ENCODE measurements at places on chromosomes 7 and 10.

DNA sequence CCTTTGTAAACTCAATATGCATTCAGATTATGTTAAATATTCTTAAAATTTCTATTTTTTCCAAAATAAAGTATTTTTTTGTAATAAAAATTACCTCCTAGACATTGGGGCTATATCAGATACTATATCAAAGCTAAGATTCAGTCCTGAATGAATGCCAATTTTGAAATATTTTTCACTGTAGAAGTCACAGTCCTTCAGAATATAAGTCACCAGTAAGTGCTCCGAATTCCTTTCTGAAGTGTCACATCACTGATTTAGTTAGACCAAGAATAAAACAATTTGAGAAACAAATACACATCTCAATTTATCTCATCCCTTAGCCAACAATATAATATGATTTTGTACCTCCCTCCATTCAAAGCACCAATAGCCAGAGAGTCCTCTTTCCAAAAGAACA lies 33.9 kb upstream of the GSAP start:
- no peak for DNase-seq

GRCh38 chr7:117110480-117111315 lies 157.4 kb downstream of the ST7 start:
- DNase-seq = no peak

- DNase-seq = no peak
Observed at GRCh38 chr10:49290131-49290530, 8.8 kb upstream of the C10orf71 start.

DNA sequence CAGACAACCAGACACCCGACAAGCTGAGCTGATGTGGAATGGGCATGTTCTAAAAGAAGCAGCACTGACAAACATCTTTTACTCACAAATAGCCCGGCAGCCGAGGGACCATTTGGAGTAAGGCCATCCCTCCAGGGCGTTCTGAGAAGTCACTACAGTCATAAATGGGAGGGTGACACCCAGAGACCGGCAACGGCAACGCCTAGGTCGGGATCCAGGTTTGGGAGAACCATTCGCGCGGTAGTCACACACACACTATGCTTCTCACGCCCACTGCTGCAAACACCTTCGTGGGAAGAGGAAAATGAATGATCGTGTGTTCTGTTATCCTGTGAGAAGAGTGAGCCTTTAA lies 9.8 kb downstream of the TNS3 start:
- no peak for DNase-seq

GRCh38 chr7:4134204-4134603 lies 547.9 kb upstream of the FOXK1 start:
- DNase-seq = no peak

GRCh38 chr7:66768865-66769832 lies 28.6 kb downstream of the RABGEF1 start:
- no peak for DNase-seq

DNA sequence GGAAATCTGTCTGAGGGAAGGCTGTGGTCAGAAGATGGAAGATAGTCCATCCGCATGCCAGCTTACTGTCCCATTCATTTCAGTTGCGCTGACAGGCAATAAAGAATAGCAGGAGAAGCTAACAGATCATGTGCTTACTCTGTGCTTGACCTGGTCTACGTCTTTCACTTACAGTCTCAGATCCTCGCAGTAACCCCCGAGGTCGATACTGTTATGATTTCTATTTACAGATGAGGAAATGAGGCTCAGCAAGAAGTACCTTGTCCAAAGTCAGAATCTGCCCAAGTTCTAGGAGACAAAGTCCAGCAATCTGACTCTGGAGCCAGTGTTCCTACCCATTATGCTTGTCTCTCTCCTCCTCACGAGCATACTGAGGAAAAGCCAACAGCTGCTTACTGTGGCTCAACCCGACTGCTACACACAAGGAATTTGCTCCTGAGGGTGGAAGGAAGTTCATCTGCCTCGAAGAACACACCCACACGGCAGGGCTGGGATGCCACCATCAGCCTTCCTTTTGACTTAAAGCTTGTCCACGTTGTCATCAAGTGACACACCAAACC lies 74.2 kb downstream of the MINPP1 start:
- DNase-seq = no peak

GRCh38 chr10:63700631-63701156 lies 179.5 kb downstream of the REEP3 start:
- DNase-seq = no peak

GRCh38 chr7:113404245-113404644 lies 285.9 kb upstream of the SMIM30 start:
- DNase-seq = peak; percentile 52

DNA sequence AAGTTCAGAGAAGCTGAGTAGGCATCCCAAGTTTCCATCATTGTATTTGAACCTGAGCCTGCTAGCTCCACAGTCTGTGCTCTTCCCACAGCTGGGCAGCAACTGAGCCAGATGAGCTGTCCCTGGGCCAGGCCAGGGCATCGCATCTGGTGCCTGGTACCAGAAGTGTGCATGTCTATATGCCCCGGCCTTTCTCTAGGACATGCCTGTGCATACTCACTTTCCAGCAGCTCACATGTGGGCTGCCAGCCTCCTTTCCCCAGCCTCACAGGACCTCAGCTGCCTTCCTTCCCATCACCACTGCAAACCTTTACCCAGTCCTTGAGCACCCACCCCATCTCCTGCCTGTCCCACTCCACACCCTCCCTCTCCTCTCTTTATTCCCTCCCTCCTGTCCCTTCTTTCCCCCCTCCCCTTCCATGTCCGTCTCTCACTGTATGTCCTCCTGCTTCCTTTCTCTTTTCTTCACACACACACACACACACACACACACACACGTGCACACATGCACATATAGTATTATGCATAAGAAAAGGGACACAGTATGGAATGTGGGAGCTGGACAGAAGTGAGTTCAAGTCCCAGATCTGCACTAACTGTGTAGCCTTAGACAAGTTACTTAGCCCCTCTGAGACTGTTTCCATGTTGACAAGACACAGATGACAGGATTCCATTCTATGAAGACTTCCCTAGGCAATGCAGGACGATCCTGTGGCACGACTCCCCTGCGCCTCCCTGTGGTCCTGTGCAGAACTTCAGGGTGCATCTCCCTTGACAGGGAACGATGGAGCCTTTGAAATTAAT lies 10.9 kb downstream of the CDHR1 start:
- peak; percentile 78 for DNase-seq

- no peak for DNase-seq
Observed at GRCh38 chr7:74289659-74290552, 699 bp downstream of the CLIP2 start.

GRCh38 chr7:40211276-40212003 lies 76.6 kb downstream of the SUGCT start:
- DNase-seq = no peak

DNA sequence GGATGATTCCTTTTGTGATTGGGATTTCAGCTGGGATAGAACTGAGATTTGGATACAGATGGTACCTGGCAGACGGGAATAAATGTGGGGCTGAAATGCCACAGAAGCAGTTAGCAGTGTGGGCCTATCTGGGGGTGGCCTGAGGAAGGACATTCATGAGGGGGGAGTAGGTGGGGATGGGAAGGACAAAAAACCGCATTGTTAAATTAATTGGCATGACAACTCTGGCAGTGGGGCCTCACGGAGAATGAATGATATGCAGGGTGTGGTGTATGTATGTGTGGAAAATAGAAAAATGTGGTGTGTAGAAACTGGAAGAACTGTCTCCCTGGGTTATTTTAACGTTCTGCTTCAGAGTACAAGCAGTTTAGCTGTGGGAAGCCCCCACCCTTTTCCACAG lies 17.8 kb downstream of the SDK1 start:
- DNase-seq = no peak

DNA sequence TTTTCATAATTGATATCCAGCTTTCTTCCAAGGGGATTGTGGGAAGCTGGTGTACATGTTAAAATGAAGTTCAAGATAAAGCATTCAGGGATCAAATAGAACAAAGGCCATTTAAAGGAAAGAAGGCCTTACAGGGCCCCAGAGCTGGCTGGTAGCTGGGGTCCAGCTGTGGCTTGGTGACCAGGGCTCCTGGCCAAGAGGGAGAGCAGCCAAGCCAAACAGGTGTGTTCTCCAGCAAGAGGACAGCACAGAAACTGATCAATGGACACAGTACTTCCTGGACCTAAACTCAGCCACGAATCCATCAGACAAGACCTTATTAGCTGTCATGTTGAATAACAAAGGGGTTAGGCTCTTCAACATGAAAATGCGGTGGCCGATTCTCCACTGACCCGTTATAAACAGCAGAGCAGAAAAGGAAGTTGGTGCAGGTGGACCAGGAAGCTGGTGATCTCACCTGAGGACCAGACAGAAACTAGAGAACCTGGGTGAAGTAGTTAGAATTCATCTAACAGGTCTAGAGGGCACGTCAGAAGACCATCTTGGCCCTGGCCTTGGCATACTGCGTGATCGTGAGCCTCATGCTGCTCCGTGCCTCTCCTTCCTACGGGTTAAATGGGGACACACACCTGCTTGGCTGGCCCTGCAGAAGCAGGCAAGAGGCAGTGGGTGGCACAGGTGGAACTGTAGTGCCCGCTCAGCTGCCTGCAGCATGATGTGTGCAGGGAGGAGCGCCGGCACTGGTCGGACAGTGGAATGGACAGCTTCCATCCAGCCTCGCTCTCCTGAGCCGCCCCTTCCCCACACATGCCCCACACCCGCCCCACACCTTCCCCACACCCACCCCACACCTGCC lies 53.8 kb downstream of the PARP12 start:
- DNase-seq = no peak

- peak; percentile 63 for DNase-seq
Observed at GRCh38 chr10:121112579-121113384, 261.6 kb downstream of the WDR11 start.

DNA sequence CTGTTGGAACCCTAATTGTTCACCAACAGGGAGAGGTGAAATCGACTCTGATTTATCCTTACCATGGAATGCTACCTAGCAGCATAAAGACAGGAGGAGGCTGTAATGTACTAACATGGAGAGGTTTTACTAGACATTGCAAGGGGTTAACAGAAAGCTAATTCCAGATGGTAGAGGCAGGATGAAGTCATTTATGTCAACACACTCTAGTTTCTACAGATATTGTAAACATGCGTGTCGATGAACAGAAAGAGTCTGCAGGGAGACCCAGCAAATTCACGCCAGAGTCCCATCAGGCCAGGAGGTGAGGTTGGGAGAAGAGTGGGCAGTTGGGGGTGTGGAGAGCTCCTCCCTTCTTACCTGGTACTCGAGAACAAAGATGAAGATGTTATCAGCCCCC lies 7.0 kb downstream of the NPC1L1 start:
- DNase-seq = no peak

GRCh38 chr7:38585572-38586354 lies 45.4 kb downstream of the AMPH start:
- DNase-seq = no peak

DNA sequence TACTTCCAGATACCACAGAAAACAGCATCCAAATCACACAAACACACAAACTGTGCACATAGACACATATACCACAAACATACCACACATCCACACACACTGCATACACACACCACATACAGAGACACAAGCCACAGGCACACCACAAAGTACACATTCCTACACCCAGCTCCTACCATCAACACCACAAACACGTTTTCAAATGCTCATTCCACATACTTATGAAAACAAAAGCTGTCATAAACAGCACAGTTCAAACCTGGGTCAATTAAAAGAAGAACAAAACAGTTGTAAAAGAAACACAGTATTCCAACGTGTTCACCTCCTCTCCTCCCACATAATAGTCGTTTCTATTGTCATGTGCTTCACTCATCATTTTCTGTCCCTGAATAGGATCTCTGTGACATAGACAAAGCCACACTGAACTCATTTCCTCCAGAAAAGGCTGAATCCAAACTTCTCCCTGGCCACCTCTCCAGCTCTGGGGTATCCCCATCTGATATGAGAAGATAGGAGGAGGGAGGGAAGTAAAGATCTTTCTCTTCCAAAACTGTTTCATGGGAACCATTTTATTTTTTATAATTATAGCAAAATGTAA lies 89.2 kb downstream of the CXCL12 start:
- no peak for DNase-seq

DNA sequence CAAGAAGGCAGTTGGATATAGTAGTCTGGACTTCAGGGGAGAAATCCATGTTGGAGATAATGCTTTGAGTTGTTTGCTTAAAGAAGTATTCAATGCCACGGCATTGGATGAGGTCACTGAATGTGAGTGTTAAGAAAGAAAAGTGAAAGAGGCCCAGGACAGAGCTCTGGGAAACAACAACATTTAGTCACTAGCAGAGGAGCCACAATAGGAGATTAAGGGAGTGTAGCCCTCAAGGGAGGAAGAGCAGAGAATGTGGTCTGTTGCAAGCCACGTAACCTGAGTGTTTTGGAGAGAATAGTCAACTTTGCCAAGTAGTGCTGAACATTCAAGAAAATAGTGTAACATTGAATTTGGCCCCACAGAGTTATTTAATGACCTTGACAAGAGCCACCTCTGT lies 114.7 kb downstream of the MYO3A start:
- no peak for DNase-seq

All from iPS-NIHi11 (cell line).